NCI-H446 (cell line): ENCODE measurements at places on chromosomes 6 and 20.

DNA sequence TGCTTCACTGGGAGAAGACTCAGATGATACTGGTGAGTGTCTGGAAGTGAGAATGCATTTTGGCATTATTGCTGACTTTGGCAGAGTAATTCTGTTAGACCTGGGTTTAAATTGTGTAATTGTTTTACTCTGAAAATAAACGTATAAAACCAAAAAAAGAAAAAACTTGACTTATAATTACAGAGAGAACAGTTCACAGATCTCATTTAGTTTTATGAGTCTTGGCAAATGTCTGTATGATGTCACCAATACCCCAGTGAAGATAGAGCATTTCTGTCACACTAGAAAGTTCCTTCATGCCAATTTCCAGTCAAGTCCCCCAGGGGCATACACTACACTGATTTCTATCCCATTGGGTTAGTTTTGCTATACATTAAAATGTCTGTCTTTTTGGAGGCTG, 67.3 kb downstream of the SMAP1 start:
- no peak for DNase-seq

DNA sequence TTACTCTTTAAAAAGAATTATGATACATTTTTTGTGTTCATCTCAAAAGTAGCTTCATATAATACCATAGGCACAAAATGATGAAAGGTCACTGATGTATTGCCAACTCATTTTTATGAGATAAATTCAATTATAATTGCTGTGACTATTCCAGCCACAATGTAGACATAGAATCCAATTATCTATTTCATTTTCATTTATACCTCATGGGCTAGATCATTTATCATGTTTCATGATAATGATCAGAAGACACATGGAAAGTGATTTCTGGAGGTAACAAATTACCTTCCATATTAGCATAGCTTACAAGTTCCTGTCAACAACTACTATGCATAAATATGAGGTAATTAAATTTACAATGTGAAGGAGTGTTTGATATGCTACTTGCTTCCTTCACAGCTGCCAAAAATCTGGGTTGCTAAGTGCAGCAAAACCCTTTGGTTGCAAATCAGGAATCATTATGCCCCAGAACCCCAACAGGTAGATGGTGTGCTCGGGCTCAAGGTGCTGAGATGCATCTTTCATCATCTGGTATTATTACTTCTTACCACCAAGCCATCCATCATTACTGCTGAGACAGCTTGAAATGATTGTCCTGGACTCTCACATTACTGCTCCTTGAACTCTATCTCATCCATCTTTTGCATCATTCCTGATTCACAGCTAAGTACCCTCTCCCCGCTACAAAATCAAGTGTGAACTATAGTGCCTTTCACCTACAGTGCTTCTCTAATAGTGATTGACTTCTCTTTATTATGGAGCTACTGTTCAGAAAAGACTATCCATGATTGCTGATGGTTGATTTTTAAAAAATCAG, 306.0 kb upstream of the THEMIS start:
- no peak for DNase-seq

GRCh38 chr6:79862126-79862525, 85.2 kb downstream of the ELOVL4 start:
- no peak for DNase-seq

- DNase-seq: no peak
These were observed 58.9 kb upstream of the SAMD5 start for GRCh38 chr6:147449405-147450161.

DNA sequence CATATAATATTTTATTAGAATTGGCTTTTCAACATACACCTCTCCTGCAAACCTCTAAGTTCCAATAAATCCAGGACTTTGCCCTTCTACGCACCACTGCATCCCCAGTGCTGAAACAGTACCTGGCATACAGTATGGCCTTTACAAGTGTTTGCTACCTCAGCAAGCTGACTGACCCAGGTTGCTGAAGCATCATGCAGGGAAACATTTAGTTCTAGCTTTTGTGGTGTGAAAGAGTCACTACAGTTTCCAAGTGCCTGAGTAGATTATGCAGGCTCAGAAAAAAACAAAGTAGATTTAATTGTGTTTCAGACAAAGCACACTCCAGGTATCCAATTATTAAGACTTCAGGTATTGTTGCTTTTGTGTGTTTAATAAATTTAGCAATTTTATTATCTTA, 614.2 kb upstream of the NRSN1 start:
- DNase-seq: no peak

DNA sequence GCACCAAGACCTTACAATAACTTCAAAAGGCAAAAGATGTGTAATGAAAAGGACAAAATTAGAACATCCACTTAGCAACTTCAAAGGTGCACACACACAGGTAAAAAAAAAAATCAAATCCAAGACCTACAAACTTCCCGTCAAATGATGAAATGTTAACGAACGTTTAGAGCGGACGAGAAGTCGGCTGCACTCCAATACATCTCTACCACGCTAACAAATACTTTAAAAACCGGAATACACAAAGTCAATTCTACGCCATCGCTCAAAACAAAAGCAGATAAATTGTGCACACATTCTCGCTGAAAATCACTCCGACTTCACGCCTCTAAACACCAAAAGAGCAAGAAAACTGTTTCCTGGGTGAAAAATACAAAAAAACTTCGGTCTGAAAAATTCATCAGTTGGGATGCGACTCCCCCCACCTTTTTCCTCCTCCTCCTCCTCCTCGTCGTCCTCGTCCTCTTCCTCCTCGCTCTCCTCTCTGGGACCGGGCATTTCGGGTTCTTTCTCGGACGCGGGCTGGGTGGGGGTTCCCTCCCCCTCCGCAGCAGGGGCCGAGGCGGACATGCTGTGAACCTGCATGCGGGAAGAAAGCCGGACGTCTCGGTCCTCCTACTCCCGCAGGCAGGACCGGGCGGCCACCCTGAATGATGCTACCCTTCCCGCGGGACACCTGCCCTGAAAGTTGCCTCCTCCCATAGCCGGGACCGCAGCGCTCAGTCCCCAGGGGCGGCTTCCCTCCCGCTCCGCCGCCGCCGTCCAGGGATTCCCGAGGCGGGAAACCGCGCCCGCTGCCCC, 712 bp downstream of the DEK start:
- no peak for DNase-seq

GRCh38 chr20:39066471-39067242, 104.5 kb downstream of the DHX35 start:
- DNase-seq: no peak

- no peak for DNase-seq
These were observed 24.4 kb downstream of the HCRTR2 start for GRCh38 chr6:55198715-55199114.

DNA sequence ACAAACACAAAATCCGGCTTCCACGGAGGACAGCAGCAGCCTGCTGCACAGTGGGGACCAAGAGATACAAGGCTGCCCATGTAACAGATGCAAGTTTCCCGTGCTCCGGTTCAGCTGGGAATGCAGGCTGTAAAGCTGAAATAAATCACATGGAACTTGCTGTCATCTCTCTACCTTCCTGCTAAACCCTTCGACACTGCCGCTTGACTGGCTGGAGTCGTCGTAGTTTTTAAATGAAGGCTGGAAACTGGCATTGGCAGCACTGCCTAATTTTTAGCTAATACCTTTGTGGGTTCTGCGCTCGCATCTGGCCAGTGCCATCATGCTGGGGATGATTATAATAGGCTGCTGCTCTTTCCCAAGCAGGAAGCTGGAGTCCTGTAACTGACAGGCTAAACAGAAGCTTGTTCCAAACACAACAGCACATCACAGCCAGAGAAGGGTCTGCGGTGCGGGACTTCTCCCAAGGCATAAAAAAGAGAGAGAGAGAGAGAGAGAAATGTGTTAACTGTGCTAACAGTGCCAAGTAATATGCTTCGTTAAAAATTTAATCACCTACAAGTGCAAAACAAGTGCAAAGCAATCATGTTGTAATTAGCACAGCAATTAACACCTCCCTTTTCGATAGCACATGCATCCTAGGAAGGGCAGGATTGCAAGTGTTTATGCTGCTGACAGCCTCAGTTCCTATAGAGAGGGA, 146.1 kb downstream of the TFAP2A start:
- DNase-seq: no peak

- no peak for DNase-seq
These were observed 68.4 kb upstream of the SMLR1 start for GRCh38 chr6:130758813-130759212.

DNA sequence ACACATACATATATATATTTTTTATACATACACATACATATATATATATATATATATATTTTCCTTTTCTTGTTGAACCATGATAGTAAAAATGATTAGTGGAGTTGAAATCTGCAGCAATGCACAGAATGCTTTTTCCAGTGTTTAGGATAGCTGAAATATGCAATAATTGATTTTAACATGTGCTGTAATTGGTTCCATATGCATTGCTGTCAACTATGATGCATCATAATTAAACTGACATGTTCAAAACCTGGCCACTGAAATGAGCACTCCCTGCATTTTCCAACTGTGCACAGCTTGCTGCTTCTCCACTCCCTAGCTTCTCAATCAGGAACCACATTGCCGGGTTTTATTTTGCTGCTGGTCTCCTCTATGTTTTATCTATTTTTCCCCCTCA, 358.3 kb downstream of the PAX1 start:
- DNase-seq: no peak

DNA sequence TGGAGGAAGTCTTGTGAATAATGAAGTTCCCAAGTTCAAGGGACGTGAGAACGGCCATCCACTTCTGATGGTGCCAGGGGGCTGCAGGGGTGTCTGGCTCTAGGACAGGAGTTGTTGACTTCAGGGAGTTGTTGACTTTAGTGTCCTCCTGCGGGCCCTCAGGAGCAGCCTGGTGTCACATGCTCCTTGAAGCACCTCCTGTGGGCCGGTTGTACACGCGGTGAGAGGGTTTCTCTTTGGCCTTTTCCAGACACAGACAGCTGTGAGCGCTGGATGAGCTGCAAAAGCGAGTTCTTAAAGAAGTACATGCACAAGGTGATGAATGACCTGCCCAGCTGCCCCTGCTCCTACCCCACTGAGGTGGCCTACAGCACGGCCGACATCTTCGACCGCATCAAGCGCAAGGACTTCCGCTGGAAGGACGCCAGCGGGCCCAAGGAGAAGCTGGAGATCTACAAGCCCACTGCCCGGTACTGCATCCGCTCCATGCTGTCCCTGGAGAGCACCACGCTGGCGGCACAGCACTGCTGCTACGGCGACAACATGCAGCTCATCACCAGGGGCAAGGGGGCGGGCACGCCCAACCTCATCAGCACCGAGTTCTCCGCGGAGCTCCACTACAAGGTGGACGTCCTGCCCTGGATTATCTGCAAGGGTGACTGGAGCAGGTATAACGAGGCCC, 77.8 kb downstream of the ISM1 start:
- DNase-seq: no peak

- peak; percentile 14 for DNase-seq
These were observed 704 bp downstream of the TOP1 start for GRCh38 chr20:41029150-41029901.

GRCh38 chr20:2919518-2920245, 46.4 kb downstream of the PTPRA start:
- no peak for DNase-seq

GRCh38 chr6:44062105-44062770, 65.0 kb downstream of the MRPL14 start:
- DNase-seq: no peak

DNA sequence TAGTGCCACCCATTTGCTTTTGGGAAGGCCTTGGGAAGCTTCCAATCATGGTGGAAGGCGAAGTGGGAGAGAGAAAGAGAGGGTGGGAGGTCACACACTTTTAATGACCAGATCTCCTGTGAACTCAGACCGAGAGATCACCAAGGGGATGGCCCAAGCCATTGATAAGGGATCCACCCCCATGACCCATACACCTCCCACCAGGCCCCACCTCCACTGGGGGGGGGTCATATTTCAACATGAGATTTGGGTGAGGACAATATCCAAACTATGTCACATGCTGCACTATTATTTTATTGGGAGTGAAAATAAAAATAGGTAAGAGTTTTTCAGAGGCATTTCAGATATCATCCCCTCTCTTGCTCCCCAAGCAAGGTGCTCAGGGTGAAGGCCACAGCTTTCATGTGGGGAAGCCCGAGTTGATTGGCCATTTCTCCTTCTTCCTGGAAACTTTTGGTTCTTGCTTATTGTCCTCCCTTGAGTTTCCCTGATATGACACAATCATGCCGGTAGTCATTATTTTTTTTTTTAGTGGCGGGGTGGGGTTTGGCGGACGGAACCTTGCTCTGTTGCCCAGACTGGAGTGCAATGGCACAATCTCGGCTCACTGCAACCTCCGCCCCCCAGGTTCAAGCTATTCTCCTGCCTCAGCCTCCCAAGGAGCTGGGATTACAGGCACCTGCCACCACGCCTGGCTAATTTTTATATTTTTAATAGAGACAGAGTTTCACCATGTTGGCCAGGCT, 15.2 kb downstream of the GMPR start:
- no peak for DNase-seq

- DNase-seq: no peak
These were observed 16.6 kb upstream of the ZNF831 start for GRCh38 chr20:59146780-59147565.

- DNase-seq: no peak
These were observed 9.3 kb downstream of the SERAC1 start for GRCh38 chr6:158158748-158159147.

GRCh38 chr20:278607-279571, 11.7 kb downstream of the C20orf96 start:
- no peak for DNase-seq

- no peak for DNase-seq
These were observed 273.8 kb downstream of the SAMD5 start for GRCh38 chr6:147782302-147782701.

- DNase-seq: peak; percentile 3
These were observed 222.0 kb upstream of the PDE10A start for GRCh38 chr6:165884813-165885765.

DNA sequence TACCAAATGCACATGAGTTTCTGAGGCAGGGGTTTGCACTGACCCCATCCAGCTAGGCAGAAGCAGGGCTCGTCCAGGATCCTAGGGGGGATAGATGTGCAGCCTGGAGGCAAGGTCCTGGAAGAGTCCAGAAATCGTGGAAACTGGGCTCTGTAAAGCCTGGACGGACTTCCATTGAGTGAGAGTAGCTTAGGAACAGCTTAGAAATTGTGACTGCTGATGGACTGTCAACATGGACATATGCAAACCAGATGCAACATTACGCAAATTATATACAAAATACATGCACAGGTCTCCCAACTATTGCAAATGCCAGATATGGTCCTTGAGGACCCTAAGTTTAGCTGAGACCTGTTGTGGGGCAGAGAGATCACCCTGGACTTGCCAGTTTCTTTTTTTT, 4.8 kb upstream of the EMILIN3 start:
- no peak for DNase-seq

- no peak for DNase-seq
These were observed 216.7 kb upstream of the SLC35B3 start for GRCh38 chr6:8651998-8652397.

GRCh38 chr6:164101859-164102258, 687.3 kb downstream of the QKI start:
- no peak for DNase-seq
